ENCODE measurements at places on chromosomes 7 and 10.

GRCh38 chr7:74464931-74465886 lies 11.5 kb downstream of the GTF2IRD1 start:
- DNase-seq, result no peak

GRCh38 chr7:129359638-129360037 lies 74.6 kb upstream of the STRIP2 start:
- DNase-seq, result no peak

GRCh38 chr10:112360308-112361270 lies 13.3 kb upstream of the ACSL5 start:
- DNase-seq, result no peak

DNA sequence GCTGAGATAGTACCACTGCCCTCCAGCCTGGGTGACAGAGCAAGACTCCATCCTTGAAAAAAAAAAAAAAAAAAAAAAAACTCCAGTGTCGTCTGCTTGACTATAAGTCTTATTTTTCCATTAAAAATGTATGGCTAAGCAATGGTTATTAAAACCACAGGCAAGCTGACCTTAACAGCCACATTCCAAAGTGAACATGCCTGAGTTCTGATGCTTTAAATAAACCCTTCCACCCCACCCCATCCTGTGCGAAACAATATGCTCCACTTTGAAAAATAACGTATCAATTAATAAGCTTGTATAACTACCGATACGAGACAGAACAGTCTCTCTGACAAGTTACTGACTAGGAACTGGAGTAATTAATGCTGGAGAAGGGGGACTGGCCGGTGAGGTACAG lies 63.7 kb downstream of the LARP4B start:
- DNase-seq, result no peak

- no peak for DNase-seq
Observed at GRCh38 chr10:500876-501275, 188.6 kb downstream of the DIP2C start.

- DNase-seq, result no peak
Observed at GRCh38 chr10:46227936-46228562, 58.7 kb upstream of the ANTXRL start.

GRCh38 chr7:139749545-139749944 lies 28.3 kb downstream of the HIPK2 start:
- DNase-seq, result no peak

GRCh38 chr7:5773661-5774086 lies 7.8 kb downstream of the RNF216 start:
- DNase-seq, result no peak

DNA sequence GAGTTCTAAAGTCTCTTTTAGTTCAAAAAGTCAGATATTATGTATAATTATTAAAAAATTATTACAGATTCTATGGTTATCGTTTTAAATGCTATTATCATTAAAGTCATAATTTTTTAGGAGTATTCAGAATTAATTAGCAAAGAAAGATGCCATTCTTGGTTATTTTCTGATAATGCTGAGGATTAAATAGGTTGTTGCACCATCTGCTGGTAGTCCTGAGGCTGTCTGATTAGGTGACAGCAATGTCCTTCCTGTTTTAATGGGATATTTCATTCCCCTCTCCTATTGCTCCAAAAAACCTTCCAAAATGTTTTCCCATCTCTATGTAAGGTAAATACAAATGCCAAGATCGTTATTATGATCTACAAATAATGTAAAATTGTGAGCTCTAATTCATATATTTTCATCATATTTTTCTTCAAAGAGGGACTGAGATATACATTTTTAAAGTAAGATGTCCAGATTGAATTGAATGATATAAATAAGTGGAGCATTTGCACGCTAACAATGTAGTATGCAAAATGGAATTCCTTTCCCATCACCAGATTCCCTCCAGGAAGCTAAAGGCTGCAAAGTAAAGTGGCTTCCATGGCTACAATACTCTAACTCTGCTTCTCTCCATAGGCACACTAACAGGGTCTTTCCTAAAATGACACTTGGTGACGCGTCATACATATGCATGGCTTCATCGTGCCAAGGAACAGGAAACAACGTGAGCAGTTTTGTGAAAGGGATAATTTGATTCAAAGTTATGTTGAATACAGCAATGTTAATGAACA lies 58.8 kb upstream of the AKR1E2 start:
- DNase-seq, result no peak

DNA sequence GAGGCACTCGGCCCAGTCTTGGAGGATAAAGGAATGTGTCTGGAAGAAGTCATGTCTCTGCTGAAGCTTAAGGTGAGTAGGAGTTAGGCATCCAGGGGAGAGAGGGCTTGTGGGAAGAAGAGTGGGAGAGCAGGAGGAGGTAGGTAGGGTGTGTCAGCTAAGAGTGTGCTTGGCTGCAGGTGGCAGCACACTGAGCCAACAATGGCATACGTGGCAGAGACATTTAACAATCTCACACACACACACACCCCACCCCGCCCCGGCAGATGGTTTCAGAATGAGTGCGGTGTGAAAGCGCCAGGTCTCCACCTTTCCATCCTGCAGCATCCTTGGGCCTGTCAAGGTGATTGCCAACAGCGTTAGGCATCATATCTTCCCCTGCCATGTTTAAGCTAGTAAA lies 11.2 kb upstream of the ARPC1A start:
- DNase-seq, result no peak

DNA sequence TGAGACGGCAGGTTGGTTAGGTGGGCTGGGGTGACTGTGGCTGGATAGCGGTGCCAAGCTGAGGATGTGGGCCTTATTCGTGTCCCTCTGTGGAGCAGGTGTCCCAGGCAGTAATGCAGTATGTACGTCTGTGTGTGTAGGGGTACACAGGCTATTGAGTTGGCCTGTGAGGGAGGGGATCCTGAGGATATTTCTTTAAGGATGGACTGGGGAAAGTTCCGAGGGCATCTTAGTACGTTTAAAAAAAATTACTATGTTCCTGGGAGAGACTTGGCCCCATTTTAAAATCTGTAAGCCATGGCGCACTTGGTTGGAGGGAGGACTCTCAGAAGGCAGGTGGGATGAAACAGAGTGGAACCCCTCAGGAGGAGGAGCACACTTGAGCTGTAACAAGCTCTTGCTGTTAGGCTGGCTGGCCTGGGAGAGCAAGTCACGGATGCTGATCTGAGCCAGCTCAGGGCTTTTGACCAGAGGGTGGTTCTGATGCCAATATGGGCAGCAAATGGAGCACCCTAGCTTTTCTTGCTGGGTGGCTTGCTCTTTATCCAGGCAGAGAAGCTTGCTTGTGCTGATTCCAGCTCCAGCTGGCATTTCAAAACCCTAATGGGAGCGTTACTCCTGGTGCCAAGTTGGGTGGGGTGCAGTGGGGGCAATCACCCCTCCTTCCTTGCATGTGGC lies 765 bp downstream of the WBP1L start:
- no peak for DNase-seq

DNA sequence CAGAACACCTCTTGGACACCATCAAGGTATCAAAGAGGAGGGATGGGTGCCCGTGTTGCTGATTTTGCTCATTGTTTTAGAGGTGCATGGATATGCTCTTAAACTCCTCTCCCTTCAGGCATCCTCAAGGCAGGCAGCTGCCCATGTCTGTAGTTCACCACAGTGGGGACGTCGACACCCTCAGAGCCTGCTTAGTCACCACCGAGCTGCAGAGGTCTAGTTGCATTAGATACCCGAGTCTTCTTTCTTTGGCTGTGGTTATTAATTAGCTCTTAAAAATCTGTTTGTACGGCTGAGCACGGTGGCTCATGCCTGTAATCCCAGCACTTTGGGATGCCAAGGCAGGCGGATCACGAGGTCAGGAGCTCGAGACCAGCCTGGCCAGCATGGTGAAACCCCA lies 24.7 kb upstream of the TSPAN13 start:
- no peak for DNase-seq

- no peak for DNase-seq
Observed at GRCh38 chr7:94088560-94088959, 84.4 kb upstream of the BET1 start.

DNA sequence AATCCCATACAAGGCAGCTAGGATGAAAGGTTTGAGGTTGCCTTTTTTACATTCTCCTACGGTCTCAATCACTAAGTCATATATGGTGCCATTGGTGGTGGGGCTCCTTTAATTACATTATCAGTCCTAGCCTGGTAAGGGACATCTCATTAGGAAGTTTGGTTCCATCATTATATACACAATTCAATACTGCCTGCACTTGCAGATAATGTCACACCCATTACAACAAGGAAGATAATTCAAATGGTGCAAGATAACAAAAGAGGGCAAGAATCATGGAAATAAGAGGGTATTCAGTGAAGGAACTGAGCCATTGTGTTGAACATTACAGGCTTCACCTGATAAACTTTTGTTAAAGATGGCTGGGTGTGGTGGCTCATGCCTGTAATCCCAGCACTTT lies 1.7 kb upstream of the TMEM248 start:
- DNase-seq, result no peak

DNA sequence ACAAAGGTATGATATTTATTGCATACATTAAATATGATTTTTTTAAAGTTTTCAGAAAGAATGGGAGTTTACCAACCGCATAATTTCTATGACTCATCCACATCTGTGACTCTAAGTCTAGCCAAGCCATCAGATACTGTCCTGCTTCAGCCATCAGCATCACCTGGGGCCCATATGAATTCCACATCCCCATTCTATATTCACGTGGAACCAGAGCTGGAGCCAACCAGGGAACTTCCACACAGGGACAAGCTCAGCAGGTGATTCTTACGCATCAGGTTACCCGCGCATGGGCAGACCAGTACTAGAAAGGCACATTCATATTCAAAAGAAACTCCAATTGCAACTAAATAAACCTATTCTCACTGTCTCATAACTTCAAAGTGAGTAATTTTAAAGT lies 817.7 kb upstream of the IGFBP3 start:
- DNase-seq, result no peak

DNA sequence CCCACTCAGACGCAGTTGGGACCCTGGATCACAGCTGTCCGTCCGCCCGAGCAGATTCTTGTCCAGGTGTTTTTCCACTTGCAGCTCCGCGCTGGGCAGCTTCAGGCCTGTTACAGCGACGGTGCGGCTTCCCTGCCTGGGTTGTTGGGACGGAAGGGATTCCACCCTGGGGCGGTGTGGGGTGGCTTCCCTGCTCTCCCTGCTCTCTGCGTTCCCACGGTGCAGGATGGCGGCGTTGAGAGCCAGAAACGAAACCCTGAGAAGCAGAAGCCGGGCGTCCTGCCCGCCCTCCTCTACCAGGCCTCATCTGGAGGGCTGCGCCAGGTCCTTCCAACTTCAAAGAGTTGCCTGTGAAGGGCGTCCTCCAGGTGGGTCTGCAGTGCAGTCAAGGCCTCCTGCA lies 194.4 kb downstream of the ADARB2 start:
- DNase-seq, result no peak

GRCh38 chr10:69645296-69646184 lies 15.5 kb downstream of the FAM241B start:
- DNase-seq, result no peak

- no peak for DNase-seq
Observed at GRCh38 chr10:100882252-100882651, 30.5 kb upstream of the SLF2 start.

GRCh38 chr10:80064120-80064886 lies 14.2 kb upstream of the TMEM254 start:
- DNase-seq, result no peak

DNA sequence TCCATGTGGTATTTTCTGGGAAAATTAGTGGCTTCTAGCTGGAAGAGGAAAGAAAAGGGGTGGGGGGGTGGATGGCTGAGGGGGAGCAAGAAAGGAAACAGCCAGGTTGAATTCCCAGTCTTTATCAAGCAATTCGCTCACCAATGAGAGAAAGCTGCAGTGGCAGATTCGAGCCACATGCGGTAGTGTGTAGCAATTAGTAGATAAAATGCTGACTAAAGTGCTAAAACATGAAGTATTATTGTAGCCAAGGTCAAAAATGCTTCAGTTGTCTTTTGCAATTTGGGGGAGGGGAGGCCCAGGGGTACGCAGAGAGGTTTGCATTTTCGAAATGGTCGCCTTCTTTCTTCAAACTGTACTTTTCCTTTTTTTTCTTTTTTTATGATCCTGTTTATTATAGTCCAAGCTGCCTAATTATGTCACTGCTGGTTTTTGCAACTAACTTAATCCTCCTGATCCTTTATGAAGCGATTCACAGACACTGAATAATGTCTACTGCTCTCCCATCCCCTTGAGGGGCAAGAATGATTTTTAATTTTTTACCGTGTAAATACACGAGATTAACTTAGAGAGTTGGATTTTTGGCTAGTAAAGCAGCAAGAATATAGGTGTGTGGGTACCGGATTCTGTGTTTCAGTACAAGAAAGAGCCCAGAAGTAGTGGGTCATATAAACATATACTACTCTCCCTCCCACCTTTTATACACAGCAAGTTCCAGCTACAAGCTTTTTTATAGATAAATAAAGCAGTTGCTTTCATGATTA lies 3.6 kb upstream of the ARID5B start:
- no peak for DNase-seq

DNA sequence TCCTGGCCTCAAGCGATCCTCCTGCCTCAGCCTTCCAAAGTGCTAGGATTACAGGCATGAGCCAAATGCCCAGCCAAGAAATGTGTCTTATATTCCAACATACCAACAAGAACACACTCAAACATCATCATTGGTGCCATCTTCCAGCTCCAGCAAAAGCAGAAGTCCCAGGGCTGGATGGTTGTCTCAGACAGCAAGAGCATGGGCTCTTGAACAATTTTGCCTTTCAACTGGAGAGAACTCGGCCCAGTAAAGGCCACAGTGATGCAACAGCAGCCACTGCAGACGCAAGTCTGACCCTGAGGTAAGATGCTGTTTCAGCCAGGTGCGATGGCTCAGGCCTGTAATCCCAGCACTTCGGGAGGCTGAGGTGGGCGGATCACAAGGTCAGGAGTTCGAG lies 52.8 kb upstream of the NFE2L3 start:
- DNase-seq, result no peak

DNA sequence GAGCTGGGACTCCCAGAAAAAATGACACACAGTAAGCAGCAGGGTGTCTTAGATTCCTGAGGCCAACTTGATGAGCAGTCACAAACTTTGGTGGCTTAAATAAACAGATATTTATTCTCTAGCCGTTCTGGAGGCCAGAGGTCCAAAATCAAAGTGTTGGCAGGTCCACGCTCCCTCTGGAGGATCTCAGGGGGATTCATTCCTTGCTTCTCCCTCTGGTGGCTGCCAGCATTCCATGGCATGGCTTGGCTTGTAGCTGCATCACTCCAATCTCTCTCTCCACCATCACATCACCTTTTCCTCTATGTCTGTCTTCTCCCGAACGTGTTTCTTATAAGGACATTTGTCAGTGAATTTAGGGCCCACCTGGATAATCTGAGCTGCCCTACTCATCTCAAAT lies 98.4 kb downstream of the OSBPL3 start:
- DNase-seq, result no peak

- DNase-seq, result no peak
Observed at GRCh38 chr7:49112222-49112621, 187.9 kb downstream of the CDC14C start.

Measured in stimulated activated CD8-positive, alpha-beta memory T cell treated with anti-CD3 and anti-CD28 coated beads, Interleukin-15, amount 100 ng/mL, for 24 hours (primary cell).